ENCODE measurements at places on chromosomes 1 and 21. TPM values are rescaled to one million over a fixed set of nuclear protein-coding genes. Genes with fewer than 3 reads are reported as not detected.

PRXL2B gene
- 30.2 TPM for total RNA-seq

SUSD4 gene
- total RNA-seq: 50.1 TPM

SELL gene
- 1.4 TPM for total RNA-seq

KCNN3 gene
- total RNA-seq: 10.1 TPM

FAM110D gene
- 0.92 TPM for total RNA-seq

NR0B2 gene
- total RNA-seq: not detected

LRRIQ3 gene
- total RNA-seq: 2.5 TPM

ZDHHC18 gene
- 11.1 TPM for total RNA-seq

SPRR2B gene
- total RNA-seq: not detected

RPTN gene
- total RNA-seq: not detected

CASQ1 gene
- 0.92 TPM for total RNA-seq

OPTC gene
- total RNA-seq: not detected

PRRC2C gene
- total RNA-seq: 49.8 TPM

TCHH gene
- total RNA-seq: 0.23 TPM

RIPPLY3 gene
- 0.23 TPM for total RNA-seq

AKT3 gene
- total RNA-seq: 206 TPM

Measured in diencephalon (tissue), 1 donor.